Thoracic aorta (tissue), 2 donors: ENCODE measurements at places on chromosomes 4 and X.

DNA sequence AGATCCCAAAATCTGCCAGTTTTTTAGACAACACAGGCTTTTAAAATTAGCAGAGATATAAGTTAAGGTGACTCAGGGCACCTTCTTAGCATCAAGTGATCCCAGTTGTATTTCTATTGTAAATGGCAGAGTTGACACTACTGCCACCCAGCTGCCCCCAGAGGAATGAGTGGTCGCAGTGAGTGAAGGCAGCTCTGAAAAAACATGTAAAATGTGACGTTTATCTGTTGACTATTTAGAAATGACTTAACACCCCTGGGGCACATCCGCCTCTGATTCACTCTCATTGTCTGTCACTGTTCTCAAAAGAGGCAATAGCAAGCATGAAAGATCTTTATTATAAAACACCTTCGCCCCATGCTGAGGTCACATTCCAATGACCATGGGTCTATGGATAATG lies 592.4 kb downstream of the ACTRT1 start:
- DNase-seq: no peak

GRCh38 chrX:8604131-8604530 lies 127.8 kb downstream of the ANOS1 start:
- no peak for DNase-seq

GRCh38 chr4:89364541-89364940 lies 56.9 kb upstream of the GPRIN3 start:
- DNase-seq: no peak

DNA sequence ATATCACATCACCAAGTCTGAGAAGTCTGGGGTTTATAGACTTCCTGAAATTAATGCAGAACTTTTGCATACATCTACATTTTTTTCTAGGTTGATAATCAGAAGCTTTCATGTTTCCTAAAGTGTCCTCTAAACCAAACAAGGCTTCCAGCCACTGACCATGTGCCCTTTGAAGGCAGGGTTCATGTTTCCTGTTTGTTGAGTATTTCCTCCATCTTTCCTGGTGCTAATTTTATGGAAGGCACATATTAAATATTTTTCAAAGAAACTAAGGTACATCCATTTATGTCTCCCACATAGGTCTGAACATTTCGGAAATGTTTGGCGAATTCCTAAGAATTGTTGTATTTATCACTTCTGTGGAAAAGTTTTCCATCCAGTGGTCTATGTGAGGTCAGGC lies 5.6 kb downstream of the GALNT7 start:
- no peak for DNase-seq

GRCh38 chr4:105644257-105644656 lies 64.2 kb downstream of the INTS12 start:
- no peak for DNase-seq

- DNase-seq: no peak
These were observed 8.8 kb upstream of the TMSB4X start for GRCh38 chrX:12966151-12966550.
